ENCODE measurements at places on chromosomes 13 and 19.
A peak's percentile ranks its signal among the peaks of the same experiment; 100 is the strongest.

DNA sequence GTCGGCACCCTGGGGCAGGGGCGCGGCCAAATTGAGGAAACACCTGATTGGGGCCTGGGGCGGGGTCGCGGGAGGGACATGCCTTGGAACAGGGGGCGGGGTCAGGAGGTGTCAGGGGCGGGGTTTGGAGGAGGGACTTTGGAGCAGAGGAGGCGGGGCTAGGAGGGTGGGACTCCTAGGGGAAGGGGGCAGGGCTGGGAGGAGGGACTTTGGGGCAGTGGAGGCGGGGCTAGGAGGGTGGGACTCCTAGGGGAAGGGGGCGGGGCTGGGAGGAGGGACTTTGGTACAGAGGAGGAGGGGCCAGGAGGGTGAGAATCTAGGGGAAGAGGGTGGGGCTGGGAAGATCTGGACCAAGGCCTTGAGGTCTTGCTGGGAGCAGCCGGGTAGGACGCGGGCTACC, 21.9 kb downstream of the GRIN2D start:
- peak; percentile 59 for DNase-seq

- DNase-seq: no peak
Measured at GRCh38 chr13:73215823-73216222, 157.0 kb downstream of the KLF5 start.

GRCh38 chr19:5293612-5294378, 46.8 kb downstream of the PTPRS start:
- no peak for DNase-seq

- no peak for DNase-seq
Measured at GRCh38 chr19:40588926-40589569, 12.1 kb upstream of the LTBP4 start.
